ENCODE measurements at places on chromosomes 5 and 9.

DNA sequence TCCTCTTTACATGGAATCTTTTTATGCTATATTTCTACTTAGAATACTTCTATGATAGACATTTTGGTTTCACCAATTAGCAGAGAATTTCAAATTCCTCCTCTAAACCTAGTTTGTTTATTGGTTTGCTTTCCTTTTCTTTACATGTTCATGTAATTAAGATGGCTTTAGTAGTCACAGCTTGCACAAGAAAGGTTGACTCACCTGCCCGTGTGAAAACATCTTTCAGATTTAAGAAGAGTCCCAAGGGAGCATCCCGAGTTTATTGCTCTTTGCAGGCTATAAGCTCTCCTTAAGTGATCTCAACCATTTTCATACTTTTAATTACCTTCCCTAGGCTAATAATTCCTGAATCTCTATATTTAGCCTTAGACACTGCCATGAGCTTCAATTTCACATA is 28.9 kb downstream of the TYRP1 start:
- DNase-seq = no peak

DNA sequence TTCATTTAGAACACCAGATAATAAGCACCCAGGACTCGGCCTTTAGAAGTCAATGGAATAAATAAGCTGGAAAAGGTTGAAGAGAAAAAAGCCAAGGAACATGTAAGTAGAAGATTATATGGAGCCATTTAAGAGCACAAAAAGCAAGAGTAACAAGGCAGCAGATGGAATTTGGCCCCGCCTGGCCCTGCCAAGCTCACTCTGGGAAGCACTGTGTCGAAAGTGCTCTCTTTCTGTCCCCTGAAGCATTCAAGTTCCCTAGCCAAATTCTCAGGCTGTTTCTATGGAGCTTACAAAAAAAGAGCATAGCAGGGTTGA is 73.0 kb upstream of the GPR151 start:
- no peak for DNase-seq

GRCh38 chr9:72524820-72525540 is 3.6 kb downstream of the TMC1 start:
- peak; percentile 50 for DNase-seq

- DNase-seq = no peak
These were observed 37.4 kb downstream of the UBQLN1 start for GRCh38 chr9:83670381-83670780.

DNA sequence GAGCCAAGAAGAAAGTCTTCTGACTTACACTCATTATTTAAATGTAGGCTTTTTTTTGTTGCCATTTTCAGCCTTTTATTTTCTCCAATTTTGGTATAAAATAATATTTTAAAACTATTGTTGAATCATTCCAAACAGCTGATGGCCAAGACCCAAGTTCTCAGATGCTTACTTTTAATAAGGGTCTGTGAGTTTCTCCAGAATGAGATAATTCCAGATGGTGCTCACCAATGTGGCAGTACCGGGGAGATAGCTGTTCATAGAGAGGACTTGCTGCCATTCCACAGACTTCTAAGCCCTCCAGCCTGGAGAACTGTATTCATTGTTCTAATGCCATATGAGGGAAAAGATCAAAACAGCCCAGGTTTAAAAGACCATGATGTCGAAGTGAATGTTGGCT is 5.3 kb upstream of the C1QTNF2 start:
- DNase-seq = no peak

GRCh38 chr5:132268769-132269551 is 11.5 kb downstream of the PDLIM4 start:
- no peak for DNase-seq

GRCh38 chr5:72611118-72611730 is 104.0 kb upstream of the ZNF366 start:
- DNase-seq = peak; percentile 35

DNA sequence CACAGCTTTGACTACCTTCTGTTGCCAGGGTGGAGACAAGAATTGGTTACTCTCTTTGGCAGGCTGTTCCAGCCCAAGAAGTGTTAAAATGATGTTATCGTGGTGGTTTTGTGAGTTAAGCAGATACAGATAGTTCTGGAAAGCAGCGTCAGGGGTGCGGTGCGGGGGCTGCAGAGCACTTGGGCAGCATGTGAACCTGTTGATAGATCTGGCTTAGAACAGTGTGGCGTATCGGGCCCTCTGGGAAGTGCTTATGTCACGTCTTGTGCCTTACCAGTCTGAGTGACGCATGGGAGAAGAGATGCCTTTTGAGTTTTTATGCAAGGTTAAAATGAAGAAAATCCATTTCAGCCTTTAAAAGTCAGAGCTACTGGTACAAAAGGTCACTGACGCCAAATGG is 152.5 kb downstream of the PRKACG start:
- DNase-seq = no peak

DNA sequence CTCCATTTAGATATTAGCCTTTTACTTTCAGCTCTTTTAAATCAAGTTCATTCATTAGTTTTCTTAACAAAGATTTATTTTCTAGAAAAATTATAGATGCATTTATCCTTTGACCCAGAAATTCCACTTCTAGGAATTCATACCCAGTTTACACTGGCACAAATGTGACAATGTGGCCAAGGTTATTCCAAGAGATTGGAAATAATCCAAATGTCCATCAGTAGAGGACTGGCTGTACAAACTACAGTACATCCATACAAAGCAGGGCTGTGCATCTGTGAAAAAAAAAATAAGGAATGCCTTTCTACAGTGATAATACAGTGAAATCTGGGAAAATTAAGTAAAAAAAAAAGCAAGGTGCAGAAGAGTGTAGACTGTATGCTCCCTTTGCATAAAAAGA is 149.2 kb downstream of the GABBR2 start:
- DNase-seq = no peak

DNA sequence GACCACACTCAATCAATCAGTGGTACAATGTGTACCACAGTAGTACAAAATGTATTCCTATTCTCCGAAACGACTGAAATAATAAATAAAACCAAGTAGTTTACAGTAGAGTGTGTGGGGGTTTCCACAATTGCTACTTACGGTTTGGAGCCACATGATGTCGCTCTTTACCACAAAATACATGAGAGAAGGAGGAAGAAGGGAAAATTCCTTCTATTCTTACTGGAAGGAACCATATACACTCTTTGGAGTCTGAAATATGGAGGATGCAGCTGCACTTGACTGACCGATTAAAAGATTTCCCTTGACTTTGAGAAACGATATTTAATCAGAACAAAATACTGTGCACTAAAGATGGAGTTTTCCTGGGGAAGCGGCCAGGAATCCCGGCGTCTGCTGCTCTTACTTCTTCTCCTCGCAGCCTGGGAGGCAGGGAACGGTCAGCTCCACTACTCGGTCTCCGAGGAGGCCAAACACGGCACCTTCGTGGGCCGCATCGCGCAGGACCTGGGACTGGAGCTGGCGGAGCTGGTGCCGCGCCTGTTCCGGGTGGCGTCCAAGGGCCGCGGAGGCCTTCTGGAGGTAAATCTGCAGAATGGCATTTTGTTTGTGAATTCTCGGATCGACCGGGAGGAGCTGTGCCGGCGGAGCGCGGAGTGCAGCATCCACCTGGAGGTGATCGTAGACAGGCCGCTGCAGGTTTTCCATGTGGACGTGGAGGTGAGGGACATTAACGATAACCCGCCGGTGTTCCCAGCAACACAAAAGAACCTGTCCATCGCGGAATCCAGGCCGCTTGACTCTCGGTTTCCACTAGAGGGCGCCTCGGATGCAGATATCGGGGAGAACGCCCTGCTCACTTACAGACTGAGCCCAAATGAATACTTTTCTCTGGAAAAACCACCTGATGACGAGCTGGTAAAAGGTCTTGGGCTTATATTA is at the start of gene PCDHA4:
Gene PCDHA4 (plus strand): TSS at position 235 of the 942 bp plus-strand sequence.
- DNase-seq = no peak

DNA sequence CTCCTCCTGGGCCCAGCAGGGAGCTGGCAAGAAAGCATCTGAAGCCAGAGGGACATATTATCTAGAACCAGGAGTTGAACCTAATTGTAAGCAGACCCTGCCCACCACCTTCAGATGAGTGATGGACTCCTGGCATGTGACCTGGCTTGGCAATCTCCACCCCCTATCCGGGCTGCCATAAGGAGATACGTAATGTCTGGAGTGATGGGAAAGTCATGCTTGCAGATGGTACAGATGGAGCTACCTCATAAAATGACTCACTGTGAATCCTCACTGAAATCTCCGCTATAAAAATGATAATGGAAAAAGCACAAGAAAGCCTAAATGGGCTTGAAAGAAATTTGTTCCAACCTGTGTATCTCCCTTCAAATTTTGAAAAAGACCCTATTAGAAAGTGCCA is 157.5 kb downstream of the DMRT2 start:
- DNase-seq = no peak

DNA sequence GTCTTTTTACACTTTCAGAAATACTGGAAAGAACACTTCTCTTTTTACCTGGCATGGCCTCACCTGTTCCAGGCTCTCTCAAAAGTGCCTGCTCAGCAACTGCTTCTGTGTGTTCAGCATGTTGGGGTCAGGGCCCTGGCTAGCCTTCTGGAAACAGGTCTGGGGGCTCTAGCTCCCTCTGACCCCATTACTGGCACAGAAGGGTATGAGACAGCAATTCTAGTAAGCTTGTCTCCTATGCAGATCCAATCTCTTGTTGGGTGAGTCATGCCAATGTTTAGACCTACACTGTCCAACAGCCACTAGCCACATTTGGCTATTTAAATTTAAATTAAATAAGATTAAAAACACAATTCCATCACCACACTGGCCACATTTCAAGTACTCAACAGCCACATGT is 80.8 kb downstream of the MAPKAP1 start:
- no peak for DNase-seq

- DNase-seq = peak; percentile 2
These were observed 67.1 kb downstream of the KLF4 start for GRCh38 chr9:107422189-107423185.

DNA sequence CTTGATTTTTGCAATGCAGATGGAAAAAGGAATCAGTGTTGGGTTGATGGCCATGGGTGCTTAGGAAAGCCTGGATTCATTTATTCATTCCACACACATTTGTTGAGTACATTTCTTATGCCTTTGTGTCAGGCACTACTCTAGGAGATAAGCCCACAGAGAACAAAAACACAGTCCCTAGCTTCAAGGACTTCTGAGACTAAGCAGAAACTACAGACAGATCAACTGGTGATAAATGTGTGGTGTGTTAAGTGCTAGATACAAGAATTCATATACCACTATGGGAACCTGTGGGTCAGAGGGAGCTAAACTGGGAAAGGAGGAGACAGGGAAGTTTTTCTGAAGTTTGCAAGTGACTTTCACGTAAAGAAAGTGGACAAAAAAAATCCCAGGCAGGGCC is 119.9 kb downstream of the CEMIP2 start:
- DNase-seq = no peak

DNA sequence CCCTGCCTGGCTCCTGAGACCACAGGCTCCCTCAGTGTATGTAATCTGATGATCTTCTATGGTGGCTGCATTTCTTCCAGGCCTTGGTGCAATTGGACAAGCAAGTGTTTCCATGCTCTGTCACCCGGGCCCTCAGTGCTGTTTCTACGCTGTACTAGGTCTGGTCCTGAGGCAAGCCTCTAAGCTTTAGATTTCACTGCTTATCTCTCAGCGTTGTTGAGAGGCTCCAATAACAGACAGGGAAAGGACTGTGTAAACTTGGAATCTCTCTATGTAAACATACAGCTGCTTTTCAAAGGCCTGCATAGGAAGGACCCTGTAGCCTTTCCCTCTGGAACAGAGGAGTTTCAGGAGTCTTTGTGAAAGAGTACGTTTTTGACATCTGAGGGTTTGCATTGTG is 38.6 kb upstream of the NFIB start:
- DNase-seq = no peak

DNA sequence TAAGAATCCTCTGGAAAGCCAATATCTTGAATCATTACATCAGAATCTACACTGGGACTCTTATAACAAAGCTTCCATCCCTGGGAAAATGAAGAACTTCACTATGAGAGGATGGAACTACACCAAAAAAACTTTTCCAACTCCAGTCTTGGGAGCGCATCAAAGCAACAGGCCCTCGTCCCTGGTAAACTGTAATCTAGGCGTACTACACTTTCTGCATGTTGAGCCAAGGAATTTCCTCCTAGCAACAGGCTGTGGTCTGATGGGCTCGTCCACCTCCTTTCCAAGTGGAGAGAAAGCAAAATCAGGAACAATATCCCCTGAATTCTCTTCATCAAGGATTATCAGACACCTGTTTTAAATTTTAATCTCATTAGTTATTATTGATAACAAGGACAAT is 94.1 kb downstream of the NFIB start:
- DNase-seq = no peak

GRCh38 chr5:33010846-33011245 is 299.7 kb downstream of the NPR3 start:
- no peak for DNase-seq

GRCh38 chr9:6667080-6667479 is 21.6 kb upstream of the GLDC start:
- no peak for DNase-seq

DNA sequence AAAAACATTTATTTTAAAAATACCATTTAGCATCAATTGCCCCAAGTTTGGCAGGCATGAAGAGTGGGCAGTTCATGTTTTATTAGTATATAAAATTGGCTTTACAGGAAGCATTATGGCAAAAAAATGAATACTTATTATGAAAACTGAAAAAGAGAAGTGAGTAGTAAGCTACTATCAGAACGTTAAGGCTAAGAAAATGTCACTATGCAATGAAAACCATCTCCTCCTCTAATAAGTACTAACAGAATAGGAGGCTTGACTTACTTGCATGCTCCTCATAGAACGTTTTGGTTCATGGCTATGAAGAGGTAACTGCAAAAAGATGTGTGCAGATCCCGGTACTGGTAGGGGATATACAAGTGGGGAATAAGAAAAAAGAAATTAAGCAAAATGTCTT is 23.6 kb downstream of the TICAM2 start:
- DNase-seq = no peak

DNA sequence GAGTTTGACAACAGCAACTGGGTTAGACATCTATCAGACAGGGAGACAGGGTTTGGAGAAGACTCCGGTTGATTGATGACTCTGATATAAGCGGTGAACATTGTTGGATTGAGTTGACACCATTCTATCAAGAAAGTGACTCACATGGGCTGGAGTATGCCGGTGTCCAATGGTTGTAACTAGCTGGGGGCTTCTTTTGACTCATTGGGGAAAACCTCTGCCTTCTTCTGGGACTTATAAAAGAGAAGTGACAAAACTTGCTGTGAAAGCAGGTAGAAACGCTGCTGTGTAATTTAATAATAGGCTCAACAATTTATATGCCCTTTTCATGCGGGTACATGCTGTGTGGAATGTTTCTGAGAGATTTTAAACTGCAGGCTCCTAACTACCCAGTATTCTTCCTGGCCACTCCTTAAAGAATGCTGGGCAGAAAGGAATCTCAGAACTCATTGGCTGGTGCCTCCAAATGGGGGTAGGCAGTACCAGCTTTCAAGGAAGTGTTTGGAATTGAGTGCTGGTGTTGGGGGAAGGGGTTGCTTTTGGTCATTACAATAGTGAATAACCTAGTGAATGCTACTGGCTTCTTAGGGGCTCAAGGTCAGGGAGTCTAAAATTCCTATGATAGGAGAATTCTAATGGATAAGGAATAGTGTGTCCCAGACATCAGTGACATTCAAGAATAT is 43.9 kb downstream of the FYB1 start:
- peak; percentile 58 for DNase-seq

- DNase-seq = no peak
These were observed 36.8 kb upstream of the SHOC1 start for GRCh38 chr9:111831371-111832108.

- DNase-seq = no peak
These were observed 8.0 kb downstream of the CCNG1 start for GRCh38 chr5:163445345-163445744.
